Naive thymus-derived CD4-positive, alpha-beta T cell (primary cell): ENCODE measurements at places on chromosomes 3 and 15. TPM values are rescaled to one million over a fixed set of nuclear protein-coding genes. Genes with fewer than 3 reads are reported as not detected.

DNA sequence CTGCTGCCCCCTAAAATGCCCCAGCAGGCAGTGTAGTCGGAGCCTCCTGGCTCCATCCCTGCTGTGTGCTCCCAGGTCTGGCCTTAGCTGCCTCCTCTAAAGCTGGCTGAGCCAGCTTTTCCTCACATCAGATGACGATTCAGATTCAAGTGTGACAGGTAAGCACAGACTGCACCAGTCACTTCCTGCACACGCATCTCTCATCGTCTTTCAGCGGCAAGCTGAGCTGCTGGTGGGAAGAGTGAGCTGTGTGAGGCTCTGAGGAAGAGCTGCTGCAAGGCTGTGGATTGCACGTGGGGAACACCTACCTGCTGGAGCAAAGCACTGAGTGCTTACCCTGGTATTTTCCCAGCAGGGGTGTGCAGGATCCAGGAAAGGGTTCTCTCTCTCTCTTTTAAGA is 88.4 kb upstream of the RPL32 start:
- peaks cover 17% of the 10 kb centered on the region for H3K36me3 ChIP-seq
- H3K4me3 ChIP-seq = no peak overlapping the region
- no peaks in the 10 kb centered on the region for H3K4me1 ChIP-seq
- H3K27me3 ChIP-seq = no peaks in the 10 kb centered on the region
- DNase-seq = no peak

- H3K4me1 ChIP-seq = peaks cover 25% of the 10 kb centered on the region
- H3K27me3 ChIP-seq = no peaks in the 10 kb centered on the region
- H3K4me3 ChIP-seq = peak overlapping the region; percentile 90
These were observed 630 bp downstream of the ATP6V1A start for GRCh38 chr3:113747283-113748046.

DNA sequence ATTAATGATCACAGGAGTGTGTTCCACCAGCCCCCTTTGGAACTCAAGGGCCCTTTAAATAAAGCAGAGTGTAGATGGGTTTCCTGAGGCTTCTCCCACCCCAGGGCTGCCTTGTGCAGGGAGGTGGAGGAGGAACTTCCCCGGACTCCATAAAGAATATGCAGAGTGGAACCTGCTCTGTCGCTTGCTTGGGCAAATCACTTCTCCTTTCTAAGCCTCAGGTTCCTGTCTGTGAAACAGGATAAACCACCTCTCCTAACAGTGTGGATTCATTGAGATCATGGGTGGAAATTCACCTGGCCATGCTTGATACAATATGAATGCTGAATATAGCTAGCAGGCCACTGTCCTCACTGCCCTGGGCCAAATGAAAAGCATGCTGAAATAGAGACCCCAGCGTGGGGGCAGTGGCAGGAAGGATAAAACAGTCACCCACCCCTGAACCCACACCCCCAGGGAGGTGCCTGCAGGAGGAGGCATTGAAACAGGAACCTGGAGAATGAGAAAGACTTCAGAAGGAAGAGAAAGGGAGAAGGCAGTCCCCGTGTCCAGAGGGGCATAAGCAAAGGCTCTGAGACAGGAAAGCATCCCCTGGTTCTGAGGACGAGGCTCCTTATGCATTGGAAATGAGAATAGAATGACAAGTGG is 41.1 kb upstream of the CHRNB4 start:
- H3K36me3 ChIP-seq = no peaks in the 10 kb centered on the region
- H3K4me1 ChIP-seq = no peaks in the 10 kb centered on the region

- H3K27me3 ChIP-seq = no peaks in the 10 kb centered on the region
- no peaks in the 10 kb centered on the region for H3K36me3 ChIP-seq
- H3K4me1 ChIP-seq = no peaks in the 10 kb centered on the region
- DNase-seq = no peak
These were observed 92.4 kb downstream of the ABI3BP start for GRCh38 chr3:100900671-100901335.

The MCF2L2 gene
- 4.3 and 5.7 TPM in 2 replicates for total RNA-seq

GRCh38 chr15:23787346-23788105 is 100.4 kb upstream of the NDN start:
- DNase-seq = no peak
- H3K27ac ChIP-seq = no peak overlapping the region

DNA sequence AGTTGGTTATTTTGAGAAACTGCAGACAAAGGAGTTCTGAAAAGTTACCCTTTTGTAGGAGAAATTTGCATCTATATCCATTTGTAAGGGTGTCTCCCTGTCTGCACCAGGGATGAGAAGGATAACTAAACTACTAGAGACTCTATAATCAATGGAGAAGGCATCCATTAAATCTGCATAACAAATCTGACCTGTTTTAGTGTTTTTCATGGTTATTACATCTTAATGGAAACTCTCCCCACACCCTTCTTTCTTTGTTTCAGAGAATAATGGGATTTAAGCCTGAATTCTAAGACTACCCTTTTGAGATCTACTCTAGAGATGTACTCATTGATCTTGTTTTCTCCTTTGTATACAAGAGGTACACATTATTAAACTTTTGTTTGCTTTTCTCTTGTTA is 82.0 kb upstream of the DAZL start:
- no peak for DNase-seq
- no peak overlapping the region for H3K4me3 ChIP-seq
- H3K36me3 ChIP-seq = no peaks in the 10 kb centered on the region
- H3K27me3 ChIP-seq = no peaks in the 10 kb centered on the region
- no peak overlapping the region for H3K27ac ChIP-seq

The MOBP gene
- total RNA-seq = not detected

- peaks cover 35% of the 10 kb centered on the region for H3K4me1 ChIP-seq
- H3K27me3 ChIP-seq = no peaks in the 10 kb centered on the region
- H3K4me3 ChIP-seq = peak overlapping the region; percentile 88
- no peaks in the 10 kb centered on the region for H3K36me3 ChIP-seq
- peak overlapping the region; percentile 83 for H3K27ac ChIP-seq
- no peak for DNase-seq
These were observed 1.5 kb downstream of the ARHGEF3 start for GRCh38 chr3:56800130-56800831.

The EFCAB12 gene
- total RNA-seq = 0.79 and 1.5 TPM in 2 replicates

GRCh38 chr15:71683411-71684274 is 126.7 kb upstream of the NR2E3 start:
- no peaks in the 10 kb centered on the region for H3K27me3 ChIP-seq
- no peaks in the 10 kb centered on the region for H3K4me1 ChIP-seq
- H3K27ac ChIP-seq = no peak overlapping the region
- no peaks in the 10 kb centered on the region for H3K36me3 ChIP-seq
- no peak overlapping the region for H3K4me3 ChIP-seq

The APEH gene
- total RNA-seq = 139 TPM

The LRTM1 gene
- not detected for total RNA-seq

DNA sequence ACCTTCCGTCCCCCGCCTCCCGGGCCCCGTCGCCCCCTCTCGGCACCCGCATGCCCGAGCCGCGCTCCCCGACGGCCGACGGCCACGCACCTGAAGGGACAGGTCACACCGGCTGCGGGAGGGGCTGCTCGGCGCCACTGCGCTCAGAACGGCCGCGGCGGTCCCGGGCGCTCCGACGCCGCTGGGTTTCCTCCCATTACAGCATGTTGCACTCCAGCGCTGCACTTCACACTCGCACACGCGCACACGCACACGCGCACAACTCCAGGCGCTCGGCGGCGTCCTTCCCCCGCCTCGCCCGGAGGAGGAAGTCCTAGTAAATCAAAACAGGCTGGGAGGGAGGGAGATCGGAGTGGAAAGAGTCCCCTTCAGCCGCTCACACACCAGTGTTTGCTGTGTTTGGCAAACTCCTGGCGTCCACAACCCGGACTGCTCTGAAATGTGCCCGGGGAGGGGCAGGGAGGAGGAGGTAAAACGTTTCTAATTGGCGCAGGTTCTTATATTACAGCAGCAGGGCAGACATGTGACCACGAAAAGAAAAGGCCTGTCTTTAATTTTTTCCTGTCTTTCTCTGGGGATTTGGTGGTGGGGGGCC is 76.7 kb upstream of the VGLL4 start:
- H3K27ac ChIP-seq = peak overlapping the region; percentile 75
- H3K36me3 ChIP-seq = no peaks in the 10 kb centered on the region
- peak overlapping the region; percentile 74 for H3K4me3 ChIP-seq

The LEKR1 gene
- total RNA-seq = 2.5 TPM

DNA sequence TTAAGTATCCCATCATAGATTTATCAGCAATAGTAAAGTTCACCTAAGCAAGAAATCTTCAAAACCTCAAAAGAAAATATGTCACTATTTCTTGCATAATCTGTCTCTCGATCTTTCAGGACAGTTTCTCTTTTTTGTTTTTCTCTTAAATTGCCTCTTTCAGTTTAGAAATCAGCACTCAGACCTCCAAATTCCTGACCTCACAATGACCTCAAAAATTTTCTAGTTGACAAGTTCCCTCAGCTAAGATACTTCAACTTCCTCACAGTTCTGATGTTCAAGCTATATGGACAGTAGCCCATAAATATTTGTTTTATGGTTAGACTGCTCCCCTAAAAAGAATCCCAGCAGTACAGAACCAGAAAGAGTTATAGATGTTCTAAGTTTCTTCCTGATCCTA is 24.1 kb downstream of the SLC24A5 start:
- H3K27ac ChIP-seq = no peak overlapping the region
- DNase-seq = no peak
- H3K27me3 ChIP-seq = no peaks in the 10 kb centered on the region
- H3K4me1 ChIP-seq = no peaks in the 10 kb centered on the region
- no peak overlapping the region for H3K4me3 ChIP-seq
- no peaks in the 10 kb centered on the region for H3K36me3 ChIP-seq

The BFSP2 gene
- 0.56 TPM in 1 of 2 replicates, not detected in the other for total RNA-seq
